ENCODE measurements at places on chromosomes 6 and 20.

DNA sequence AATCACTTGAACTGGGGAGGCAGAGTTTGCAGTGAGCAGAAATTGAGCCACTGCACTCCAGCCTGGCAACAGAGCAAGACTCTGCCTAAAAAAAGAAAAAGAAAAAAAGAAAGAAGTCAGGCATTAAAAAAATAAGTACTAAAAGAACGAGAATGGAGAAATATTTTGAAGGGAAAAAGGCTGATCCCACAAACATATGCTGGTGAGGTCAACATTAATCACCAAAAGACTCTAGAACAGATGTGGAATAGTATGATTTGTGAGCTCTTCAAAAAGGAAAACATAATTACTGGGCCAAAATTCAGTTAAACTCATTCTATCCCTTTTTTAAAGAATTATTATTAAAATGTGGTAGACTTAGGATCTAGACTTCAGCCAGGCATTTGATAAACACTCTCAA lies 61.2 kb upstream of the NRSN1 start:
- no peak for DNase-seq

GRCh38 chr6:32255199-32256153 lies 31.6 kb upstream of the NOTCH4 start:
- peak; percentile 90 for DNase-seq

GRCh38 chr6:142756215-142756630 lies 188.8 kb downstream of the HIVEP2 start:
- DNase-seq, result peak; percentile 52

GRCh38 chr6:128848212-128848935 lies 34.6 kb upstream of the LAMA2 start:
- DNase-seq, result no peak

GRCh38 chr6:113626475-113626874 lies 230.7 kb upstream of the MARCKS start:
- DNase-seq, result no peak

DNA sequence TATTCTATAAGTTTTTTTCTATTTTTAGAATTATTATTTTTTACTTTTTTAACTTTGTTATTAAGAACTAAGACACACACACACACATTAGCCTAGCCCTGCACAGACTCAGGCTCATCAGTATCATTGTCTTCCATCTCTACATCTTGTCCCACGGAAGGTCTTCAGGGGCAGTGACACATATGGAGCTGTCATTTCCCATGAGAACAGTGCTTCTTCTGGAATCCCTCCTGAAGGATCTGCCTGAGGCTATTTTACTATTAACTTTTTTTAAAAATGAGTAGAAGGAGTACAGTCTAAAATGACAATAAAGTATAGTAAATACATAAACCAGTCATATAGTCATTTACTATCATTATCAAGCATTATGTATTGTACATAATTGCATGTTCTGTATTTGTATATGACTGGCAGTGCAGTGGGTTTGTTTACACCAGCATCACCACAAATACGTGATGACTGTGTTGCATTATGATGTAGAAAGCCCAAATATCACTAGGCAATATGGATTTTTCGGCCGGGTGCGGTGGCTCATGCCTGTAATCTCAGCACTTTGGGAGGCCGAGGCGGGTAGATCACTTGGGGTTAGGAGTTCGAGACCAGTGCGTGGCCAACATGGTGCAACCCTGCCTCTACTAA lies 57.9 kb downstream of the HIVEP1 start:
- DNase-seq, result no peak

- DNase-seq, result no peak
These were observed 60.0 kb upstream of the BTN3A2 start for GRCh38 chr6:26304797-26305640.

DNA sequence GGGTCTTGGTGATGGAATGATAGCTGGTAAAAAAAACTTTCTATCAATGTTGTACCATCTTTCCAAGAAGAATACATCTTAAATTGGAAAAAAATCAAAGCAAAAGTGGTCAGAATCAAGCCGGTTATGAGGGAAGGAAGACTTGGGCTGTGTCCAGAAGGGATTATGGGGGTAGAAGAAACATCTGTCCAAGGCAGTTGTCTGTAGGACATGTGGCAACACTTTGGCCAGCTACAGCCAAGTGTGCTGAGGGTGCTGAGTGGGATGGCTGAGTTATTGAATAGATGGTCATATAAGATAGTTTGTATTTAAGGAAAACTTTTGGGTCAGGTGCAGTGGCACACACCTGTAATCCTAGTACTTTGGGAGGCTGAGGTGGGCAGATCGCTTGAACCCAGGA lies 38.4 kb downstream of the INSM1 start:
- DNase-seq, result no peak

DNA sequence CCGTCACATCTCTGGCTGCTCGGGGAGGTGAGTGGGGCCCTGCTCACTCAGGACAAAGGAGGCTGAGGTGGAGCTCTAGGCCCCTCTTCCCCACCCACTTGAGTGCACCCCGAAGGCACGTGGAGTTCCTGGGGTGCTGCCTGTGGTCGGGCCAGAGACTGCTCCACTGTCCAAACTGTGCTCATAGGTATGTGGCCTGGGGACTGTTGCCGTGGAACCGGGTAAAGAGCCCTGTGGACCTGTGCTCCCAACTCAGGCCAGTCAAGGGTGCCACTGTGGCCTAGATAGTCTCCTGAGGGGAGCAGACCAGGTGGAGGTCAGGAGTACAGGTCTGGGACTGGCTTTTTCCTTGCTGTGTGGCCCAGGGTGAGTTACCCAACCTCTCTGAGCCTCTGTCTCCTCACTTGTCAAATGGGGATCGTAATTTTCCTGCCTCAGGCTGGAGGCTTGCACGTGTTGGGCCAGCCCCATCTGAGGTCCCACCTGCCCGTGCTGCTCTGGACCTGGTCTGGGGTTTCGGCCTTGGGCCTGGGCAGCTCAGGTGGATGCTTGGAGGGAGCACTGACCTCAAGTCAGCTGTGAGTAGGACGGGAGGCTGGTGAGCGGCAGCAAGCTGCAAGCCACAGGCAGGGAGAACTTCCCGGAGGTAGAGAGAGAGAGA lies 12.4 kb upstream of the NPBWR2 start:
- no peak for DNase-seq

GRCh38 chr6:127998985-127999384 lies 98.1 kb upstream of the THEMIS start:
- no peak for DNase-seq

DNA sequence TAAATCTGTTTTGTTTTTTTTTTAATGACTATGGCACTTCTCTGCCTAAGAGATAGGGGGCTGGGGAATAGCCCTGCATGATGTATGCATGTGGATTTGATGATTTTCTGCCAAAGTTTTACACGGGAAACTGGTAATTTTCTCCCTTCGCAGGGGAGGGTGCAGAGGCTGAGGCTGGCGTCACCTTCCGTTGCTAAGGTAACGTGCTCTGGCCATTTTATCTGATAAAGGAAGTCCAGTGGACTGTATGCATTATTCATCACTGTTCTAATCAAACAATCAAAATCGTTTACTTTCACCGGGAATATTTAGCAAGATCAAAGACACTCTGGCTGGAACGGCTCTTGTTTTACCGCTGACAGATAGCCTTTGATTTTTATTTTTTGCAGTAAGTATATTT lies 789 bp downstream of the PHACTR1 start:
- DNase-seq, result no peak

GRCh38 chr6:36780442-36781177 lies 58.6 kb downstream of the CPNE5 start:
- no peak for DNase-seq

DNA sequence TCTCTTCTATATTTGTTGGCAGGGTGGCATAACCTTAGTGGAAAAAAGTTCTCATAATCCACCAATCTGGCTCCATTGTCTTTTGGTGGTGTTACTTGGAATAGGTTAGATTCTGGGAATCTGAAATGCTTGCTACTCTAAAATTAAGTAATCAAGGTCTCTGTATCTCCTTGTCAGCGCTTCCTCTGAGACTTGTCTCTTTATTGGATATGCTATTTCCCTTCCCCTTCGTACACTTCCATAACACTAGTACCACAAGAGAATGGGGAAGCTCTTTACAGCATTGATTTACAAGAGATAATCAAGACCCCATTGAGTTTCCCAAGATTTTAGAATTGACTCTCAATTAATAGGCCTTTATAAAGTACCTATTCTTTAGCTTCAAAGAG lies 280.2 kb downstream of the ADGB start:
- no peak for DNase-seq

DNA sequence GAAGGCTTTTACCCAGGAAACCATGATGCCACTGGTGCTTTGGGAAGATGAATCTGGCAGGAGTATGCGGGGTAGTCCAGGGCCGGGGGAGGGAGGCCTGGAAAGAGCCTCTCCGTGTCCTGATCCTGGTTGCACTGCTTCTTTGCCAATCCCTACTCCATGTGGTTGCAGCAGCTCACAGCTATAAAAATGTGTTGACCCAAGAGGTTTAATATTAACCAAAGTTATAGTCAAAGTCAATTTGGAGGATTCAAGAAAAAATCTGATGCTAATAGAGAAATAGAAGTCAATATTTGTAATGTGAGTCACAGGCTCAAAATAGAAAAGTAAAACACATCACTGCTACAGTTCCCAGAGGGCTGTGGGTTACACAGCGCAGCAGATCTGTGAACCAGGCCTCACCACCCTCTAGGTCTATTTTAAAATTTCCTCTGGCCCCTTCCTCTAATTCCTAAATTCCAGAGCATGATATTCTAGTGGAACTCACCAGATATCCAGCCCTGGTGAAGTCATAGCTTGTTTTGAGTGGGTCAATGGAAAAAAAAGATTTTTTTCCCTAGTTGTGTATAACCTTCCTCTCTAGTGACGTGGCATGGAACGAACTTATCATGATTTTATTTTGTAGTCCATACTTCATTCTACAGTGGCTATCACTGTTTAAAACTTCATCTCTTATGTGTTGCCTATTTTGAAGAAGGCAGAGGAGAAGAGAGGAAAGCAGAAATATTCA lies 63.2 kb upstream of the BMP2 start:
- DNase-seq, result peak; percentile 60

GRCh38 chr20:8671370-8671961 lies 397.4 kb upstream of the PLCB4 start:
- no peak for DNase-seq

DNA sequence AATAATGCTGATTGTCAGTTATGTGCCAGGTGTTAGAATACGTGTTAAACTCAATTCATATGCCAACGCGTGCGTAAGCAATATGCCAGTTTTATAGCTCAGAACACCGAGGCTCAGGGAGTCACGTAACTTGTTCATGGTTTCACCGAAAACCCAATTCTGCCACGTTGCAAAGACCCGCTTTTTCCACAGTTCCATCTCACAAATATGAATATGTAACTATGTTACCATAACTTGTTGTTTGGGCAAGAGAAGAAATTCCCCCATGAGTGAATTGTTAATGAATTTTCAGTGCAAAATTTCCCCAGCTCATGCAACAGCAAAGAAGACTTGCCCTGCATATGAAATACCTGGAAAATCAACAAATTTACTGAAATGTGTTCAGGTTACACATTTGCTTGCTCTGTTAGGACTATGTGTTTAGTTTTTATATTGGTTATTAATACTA lies 30.1 kb downstream of the SF3B5 start:
- no peak for DNase-seq

DNA sequence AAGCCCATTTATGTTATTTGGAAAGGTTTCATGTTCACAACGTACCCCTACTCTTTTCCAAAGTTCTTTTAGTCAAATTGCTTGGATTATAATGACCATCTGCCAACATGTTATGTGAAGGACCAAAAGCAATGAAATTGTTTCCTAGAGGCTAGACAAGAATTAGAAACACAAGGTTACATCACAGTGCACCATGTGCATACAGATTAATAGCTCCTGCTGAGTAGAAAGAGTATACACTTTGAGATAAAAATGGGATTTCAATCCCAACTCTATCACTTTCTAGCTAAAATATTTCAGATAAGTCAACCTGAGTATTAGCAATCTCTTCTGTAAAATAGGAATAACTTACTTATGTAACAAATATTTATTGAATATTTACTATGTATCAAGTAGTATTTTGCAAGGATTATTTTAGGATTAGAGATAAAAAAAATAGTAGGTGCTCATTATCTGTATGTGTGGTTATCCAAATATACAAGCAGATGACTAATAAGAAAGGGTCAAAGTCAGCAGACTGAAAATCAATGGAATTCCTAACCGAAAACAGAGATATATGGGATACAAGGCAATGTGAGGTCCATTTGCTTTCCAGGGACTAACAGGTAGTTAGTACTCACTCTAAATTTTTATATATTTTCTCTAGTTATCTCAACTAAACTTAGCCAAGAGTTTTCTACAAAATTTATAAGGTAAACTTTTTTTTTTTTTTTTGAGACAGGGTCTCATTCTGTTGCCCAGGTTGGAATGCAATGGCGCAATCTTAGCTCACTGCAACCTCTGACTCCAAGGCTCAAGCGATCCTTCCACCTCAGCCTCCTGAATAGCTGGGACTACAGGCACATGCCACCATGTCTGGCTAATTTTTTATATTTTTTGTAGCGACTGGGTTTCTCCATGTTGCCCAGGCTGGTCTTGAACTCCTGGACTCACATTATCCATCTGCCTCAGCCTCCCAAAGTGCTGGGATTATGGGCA lies 127.7 kb downstream of the PDSS2 start:
- no peak for DNase-seq

- DNase-seq, result no peak
These were observed 145.3 kb upstream of the TENT5A start for GRCh38 chr6:81897793-81898192.

GRCh38 chr6:108822401-108822800 lies 25.8 kb upstream of the ARMC2 start:
- DNase-seq, result no peak

DNA sequence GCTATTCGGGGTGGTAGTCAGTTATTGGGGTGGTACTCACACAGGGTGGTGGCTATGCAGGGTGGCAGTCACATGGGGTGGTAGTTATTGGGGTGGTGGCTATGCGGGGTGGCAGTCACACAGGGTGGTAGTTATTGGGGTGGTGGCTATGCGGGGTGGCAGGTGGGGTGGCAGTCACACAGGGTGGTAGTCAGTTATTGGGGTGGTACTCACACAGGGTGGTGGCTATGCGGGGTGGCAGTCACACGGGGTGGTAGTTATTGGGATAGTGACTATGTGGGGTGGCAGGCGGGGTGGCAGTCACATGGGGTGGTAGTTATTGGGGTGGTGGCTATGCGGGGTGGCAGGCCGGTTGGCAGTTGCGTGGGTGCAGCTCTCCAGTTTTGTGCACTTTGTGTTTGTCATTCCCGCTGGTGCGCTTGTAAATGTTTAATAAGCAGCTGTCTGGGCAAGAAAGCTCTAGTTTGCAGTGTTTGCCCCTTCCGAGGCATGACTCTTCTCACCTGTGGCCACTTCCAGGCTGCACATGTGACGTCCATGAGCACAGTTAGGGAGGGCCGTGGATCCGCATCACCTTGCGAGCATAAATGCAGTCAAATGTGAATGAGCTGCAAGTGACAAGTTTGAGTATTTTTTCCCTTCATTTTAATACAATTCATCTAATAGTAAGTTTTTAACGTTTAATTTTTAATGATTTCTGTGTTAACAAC lies 219.0 kb upstream of the CST7 start:
- DNase-seq, result no peak

GRCh38 chr6:51619042-51619799 lies 468.2 kb downstream of the PKHD1 start:
- no peak for DNase-seq

GRCh38 chr6:158387036-158387435 lies 74.8 kb downstream of the TULP4 start:
- DNase-seq, result no peak

Measured in AG08396 (cell line).